Myometrial cell (primary cell): ENCODE measurements at places on chromosomes 16 and 17. TPM values are rescaled to one million over a fixed set of nuclear protein-coding genes. Genes with fewer than 3 reads are reported as not detected.

Gene SPIRE2
- 1.6 and 4.0 TPM in 2 replicates for total RNA-seq

Gene C16orf46
- total RNA-seq = 2.6 TPM in 1 of 2 replicates, not detected in the other

Gene MYH1
- total RNA-seq = not detected in 2 replicates

Gene NLRC3
- not detected in 2 replicates for total RNA-seq

Gene CBX2
- total RNA-seq = 1.8 and 2.3 TPM in 2 replicates

Gene SMURF2
- 41.5 and 45.3 TPM in 2 replicates for total RNA-seq
